ENCODE measurements at places on chromosomes 6 and 20. TPM values are rescaled to one million over a fixed set of nuclear protein-coding genes. Genes with fewer than 3 reads are reported as not detected.

The SLC32A1 gene
- total RNA-seq, result not detected

The CCN6 gene
- not detected for total RNA-seq

The DNMT3B gene
- total RNA-seq, result 3.4 TPM

The DNAJC5 gene
- total RNA-seq, result 52.4 TPM

The ARFGEF3 gene
- 40.1 TPM for total RNA-seq

The CNKSR3 gene
- 22.1 TPM for total RNA-seq

The TFAP2D gene
- total RNA-seq, result not detected

The HLA-DQA2 gene
- 5.7 TPM for total RNA-seq

The SAPCD1 gene
- 2.8 TPM for total RNA-seq

The KCNK16 gene
- total RNA-seq, result not detected

The PGBD1 gene
- 3.1 TPM for total RNA-seq

GRCh38 chr6:81643156-81643555, 109.3 kb downstream of the TENT5A start:
- no peak for DNase-seq

GRCh38 chr6:153537422-153537821, 406.3 kb upstream of the RGS17 start:
- DNase-seq, result no peak

- no peak for DNase-seq
Observed at GRCh38 chr6:143600821-143601220, 76.9 kb upstream of the PHACTR2 start.

- no peak for DNase-seq
Observed at GRCh38 chr20:48098099-48098498, 312.8 kb upstream of the SULF2 start.

GRCh38 chr6:116866281-116866871, 10.7 kb upstream of the RFX6 start:
- DNase-seq, result no peak

DNA sequence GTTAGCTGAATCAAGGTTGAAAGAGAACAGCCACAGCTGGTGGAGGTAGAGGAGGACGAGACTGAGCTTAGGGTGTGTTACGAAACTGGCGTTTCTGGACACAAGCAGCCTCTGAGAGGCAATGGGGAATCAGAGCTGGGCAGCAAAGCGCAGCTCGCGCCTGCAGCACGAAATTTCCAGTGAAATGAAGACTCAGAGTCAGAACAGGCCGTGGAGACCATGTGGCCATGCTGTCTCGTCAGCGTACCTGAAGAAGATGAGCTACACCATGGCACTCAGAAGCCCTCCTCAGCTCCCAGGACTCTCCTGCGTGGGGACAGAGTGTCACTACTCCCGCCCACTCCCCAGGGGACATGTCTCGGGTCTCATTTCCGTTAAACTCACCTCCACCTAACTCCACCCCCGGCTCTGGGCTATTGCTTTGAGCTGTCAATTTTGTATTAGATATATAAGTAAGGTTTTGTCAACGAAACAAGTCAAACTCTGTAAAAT, 256.9 kb downstream of the ERMARD start:
- DNase-seq, result peak; percentile 24

GRCh38 chr6:152380993-152381898, 255.9 kb downstream of the SYNE1 start:
- peak; percentile 71 for DNase-seq

DNA sequence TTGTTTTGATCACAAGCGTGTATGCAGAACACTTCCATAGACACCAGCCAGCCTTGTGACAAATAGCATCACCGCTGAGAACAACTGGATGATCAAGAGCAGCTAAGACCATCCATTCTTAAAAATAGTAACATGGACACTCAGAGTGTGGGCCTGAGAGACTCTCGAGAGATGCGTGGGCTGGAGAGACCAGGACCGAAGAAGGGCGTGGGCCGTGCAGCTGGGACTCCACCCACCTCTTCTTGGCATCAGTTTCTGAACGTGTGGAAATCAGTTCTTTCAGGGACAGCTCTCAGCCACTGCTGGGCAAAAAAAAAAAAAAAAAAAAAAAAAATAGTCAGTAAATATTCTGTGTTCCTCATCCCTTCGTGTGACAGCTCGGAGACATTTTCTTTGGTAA, 314.5 kb upstream of the CDH4 start:
- no peak for DNase-seq

GRCh38 chr20:37511610-37512275, 9.3 kb upstream of the NNAT start:
- DNase-seq, result no peak

- DNase-seq, result no peak
Observed at GRCh38 chr6:47064274-47064673, 22.1 kb upstream of the ADGRF1 start.

GRCh38 chr6:100050550-100050949, 56.5 kb upstream of the MCHR2 start:
- DNase-seq, result no peak

- DNase-seq, result peak; percentile 76
Observed at GRCh38 chr6:14804785-14805210, 441.1 kb upstream of the JARID2 start.

DNA sequence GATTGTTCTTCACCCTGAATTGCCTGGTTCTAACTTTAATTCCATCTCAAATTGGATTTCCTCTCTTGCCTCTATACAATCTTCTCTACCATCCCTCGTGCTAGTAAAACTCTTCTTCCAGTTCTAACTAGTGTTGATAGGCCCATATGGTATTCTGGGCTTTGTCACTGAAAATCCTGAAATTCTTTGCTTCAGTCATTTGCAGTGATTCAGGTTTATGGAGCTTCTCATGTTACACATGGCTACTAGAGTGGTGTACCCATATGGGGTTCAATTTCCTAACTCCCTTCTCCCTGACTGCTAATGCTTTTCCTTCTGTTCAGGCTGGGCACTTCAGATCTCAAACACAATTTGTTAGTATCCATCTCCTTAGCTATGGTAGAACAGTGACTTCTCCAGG, 956.6 kb downstream of the KIF16B start:
- DNase-seq, result no peak

DNA sequence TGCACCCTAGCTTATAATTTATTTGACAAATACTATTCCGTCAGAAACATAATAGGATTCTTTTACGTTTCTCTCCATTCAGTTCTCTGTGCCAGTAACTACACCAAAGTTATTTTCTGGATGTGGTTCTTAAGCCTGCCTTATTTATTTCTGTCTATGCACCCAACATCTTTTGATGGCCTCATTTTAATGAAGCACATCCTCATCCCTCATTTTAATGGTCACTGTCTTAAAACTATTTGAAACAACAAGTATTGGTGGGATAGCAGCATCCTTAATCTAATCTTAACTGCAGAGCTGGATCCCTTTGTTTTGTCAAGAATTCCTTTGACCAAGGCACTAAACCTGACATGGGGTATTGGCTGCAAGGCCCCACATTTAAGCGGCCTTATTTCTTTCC, 11.0 kb downstream of the FAM135A start:
- no peak for DNase-seq

DNA sequence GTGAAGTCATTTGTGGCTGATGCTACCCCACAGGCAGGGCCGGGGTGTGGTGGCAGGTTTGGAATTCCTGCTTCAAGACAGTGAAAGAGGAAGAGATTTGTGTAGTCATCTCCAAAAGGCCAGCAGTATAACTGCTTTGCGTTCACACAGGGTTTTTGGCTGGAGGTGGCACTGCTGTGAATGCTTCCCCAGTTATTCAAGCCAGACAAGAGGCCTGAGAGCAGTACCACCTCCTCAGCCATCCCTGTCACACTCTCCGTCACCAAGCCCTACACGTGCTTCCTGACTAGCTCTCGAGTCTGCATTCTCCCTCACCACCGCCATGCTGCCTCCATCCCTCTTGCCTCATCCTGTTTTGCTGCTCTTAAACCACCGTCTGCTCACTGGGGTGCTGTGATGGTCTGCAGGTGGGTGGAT, 23.9 kb downstream of the ARMC2 start:
- DNase-seq, result no peak

- DNase-seq, result no peak
Observed at GRCh38 chr6:126091466-126091865, 105.1 kb downstream of the TRMT11 start.

DNA sequence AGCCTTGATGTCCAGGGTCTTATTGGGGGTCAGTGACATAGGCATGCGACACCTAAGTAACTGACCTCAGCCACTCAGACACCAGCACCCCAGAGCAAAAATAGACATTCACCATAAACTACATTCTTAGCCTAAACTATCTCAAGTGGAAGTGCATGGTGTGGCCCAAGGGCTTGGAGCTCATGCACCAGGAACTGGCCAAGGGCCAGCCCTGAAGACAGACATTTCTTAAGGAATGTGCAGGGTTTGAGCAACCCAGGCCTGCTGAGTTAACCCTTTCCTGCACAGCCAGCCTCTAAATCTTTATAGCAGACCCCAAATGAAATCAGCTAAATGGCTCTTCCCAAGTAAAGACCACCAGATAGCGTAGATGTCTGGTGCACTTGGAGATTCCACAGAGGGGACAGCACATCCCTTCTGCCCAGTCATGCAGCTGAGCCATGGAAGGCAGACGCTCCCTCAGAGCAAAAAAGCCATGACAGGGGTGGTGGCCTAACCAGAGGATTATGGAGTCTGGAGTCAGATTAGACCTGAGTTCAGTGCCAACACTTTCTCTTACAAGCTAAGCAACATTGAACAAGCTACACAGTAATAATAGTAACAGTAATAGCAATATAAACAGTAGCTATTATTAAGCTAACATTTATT, 222.6 kb downstream of the ZMYND8 start:
- DNase-seq, result no peak
